ENCODE measurements at places on chromosomes 7 and 10.

GRCh38 chr10:106076496-106076895 lies 1088.0 kb downstream of the SORCS1 start:
- DNase-seq, result no peak

- no peak for DNase-seq
These were observed 65.1 kb upstream of the PHF14 start for GRCh38 chr7:10908600-10908999.

DNA sequence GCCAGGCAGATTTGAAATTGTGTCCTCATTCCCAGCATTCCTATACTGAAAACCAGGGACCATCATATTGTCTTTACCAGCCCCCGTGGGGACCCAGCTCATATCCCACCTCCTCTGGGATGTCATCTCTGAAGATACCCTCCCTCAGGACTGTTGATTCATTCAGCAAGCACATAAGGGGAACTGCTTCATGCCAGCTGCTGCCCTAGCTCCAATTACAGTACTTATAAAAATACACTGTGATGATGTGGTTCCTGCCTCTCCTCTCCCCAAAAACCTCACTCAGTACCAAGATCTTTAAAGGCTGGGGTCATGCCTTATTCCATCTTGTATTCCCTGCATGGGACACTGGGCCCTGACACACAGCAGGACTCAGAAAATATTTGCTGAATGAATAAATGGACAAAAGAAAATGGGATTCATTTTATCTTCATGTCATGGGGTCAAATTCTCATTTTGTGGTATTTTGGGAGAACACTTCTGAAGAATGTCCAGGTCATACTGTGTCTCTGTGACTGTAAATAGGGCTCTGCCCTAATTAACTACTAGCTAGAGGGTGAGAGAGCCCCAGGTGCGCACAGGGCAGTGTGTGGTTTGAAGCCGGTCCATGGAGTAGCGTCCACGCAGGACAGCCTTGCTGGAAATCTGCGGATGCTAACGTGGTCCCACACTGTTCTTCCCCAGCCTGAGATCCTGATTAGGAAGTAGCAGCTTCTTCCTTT lies 29.0 kb upstream of the DAGLB start:
- DNase-seq, result no peak

DNA sequence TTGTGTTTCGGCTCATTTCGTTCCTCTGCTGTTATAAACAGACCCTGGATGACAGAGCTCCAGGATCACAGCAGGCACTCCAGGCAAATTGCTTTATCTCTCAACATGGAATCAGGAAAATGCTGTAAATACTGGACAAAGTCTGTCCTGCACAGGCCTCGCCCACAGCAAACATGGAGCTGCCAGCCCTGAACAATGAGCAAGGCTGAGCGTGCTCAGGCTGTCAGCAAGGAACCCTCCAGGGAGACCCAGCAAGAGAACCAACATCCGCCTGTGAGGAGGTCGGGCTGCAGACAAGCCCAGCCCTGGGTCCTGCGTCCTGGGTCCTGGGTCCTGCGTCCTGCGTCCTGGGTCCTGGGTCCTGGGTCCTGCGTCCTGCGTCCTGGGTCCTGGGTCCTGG lies 180.8 kb downstream of the PTPRN2 start:
- no peak for DNase-seq

GRCh38 chr7:143012409-143012808 lies 14.5 kb downstream of the OR9A2 start:
- DNase-seq, result no peak

DNA sequence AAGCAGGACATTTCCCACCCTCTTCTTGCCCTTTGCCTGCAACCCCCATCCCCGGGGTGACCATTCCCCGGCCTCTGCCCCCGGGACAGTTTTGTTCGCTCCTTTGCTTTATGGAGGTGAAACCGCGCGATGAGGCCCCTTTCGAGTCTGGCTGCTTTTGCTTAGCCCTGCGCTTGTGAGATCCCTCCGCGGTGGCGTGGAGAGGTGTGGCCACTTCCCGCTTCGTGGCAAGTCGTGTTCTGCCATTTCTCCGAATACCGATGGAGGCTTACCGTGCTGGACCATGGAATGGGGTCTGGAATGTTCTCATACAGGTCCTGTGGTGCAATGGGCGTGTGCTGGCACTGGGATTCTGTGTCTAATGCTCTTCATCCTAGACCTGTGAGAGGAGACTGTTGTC lies 106.7 kb downstream of the LHPP start:
- DNase-seq, result no peak

DNA sequence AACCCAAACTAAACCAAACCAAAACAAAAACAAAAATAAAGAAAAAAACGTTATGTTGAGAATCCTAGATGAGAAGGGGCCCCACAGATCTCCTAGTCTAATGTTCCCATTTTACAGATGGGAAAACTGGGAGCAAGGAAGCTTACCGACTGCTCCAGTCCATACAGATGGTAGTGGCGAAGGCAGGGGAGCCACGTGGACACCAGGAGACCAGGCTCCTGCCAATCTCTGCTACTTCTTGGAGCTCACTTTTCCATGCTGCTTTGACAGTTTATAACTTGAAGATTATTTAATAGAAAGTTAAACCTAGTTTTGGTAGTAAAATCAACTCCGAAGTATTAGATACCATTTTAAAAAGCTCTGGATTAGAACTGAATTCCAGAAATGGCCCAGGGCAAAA lies 62.0 kb downstream of the GATA3 start:
- DNase-seq, result no peak

GRCh38 chr10:75528392-75528791 lies 97.0 kb downstream of the LRMDA start:
- DNase-seq, result no peak

- no peak for DNase-seq
These were observed 73.4 kb downstream of the CFAP46 start for GRCh38 chr10:132868995-132869394.

- DNase-seq, result no peak
These were observed 131.1 kb downstream of the ELAPOR2 start for GRCh38 chr7:86928308-86928707.

GRCh38 chr10:31268444-31269303 lies 50.3 kb upstream of the ZEB1 start:
- DNase-seq, result no peak

- DNase-seq, result no peak
These were observed 105.9 kb upstream of the ETV1 start for GRCh38 chr7:14095233-14095950.

- no peak for DNase-seq
These were observed 250.9 kb upstream of the SORCS1 start for GRCh38 chr10:107415446-107415845.

DNA sequence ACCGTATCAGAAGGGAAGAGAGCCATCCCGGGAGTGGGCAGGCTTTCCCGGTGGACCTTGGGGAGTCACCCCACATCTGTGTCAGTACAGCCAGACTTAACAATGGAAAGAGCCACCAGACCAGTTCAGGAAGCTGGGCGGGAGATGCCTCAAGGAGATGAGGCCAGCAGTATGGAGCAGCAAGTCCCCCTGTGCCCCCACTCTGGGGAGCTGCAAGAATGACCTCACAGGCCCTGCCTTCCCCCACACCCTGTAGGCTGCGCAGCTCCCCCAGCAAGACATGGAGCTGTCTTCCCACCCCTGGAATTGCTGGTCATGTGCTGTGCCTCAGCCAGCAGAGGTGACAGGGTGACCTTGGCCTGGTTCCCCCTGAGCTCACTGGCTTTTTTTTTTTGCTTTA lies 76.8 kb upstream of the INSIG1 start:
- DNase-seq, result no peak

DNA sequence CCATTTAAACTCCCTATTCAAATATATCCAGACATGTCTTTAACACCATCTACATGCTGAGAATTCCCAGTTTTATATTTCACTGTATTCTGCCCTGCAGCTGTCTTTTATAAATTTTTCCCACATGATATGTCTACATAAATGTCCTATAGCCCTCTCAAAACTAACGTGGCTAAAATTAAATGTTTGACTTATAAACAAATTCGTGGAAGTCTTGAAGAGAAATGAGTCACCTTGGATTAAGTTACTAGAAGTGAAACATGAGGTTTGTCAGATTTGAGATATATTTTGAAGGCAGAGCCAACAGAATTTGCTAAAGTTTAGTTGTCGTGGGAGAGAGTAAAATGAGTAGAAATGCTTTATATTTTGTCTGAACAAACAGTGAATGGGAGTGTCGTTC lies 386.9 kb upstream of the CNTNAP2 start:
- DNase-seq, result no peak

GRCh38 chr7:631964-632830 lies 94.3 kb upstream of the DNAAF5 start:
- no peak for DNase-seq

DNA sequence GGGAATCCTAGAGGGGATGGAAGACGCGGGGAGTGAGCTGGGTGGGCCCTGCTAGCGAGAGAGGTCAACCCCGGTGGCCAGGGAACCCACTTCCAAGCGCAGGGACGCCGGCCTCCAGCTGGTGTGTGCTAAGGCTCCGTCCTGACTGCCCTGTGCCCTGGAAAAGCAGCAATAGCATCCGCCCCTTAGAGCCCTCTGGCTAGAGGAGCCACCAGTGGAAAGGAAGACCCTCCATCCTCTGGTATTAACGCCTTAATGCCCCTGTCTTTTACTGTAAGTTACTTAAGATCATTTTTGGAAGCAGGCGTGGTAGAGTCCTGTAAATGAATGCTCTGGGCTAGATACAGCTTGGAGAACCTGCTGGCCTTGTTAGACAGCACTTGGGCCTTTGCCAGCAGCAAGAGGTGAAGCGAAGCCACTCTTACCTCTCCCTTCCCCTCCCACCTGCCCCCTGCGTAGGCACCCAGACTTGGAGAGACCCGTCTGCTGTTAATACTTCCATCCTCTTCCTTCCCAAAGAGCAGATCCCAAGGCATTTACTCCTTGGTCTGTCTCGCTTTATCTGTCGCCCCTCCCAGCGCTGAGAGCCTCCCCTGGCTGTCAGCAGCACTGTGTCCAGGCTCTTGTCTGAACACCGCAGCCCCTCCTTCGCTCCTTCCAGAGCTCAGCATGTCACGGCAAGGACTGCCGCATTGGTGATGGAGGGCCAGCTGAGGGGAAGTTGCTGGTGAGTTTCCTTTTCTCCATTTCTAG lies 4.6 kb downstream of the REPIN1 start:
- no peak for DNase-seq

DNA sequence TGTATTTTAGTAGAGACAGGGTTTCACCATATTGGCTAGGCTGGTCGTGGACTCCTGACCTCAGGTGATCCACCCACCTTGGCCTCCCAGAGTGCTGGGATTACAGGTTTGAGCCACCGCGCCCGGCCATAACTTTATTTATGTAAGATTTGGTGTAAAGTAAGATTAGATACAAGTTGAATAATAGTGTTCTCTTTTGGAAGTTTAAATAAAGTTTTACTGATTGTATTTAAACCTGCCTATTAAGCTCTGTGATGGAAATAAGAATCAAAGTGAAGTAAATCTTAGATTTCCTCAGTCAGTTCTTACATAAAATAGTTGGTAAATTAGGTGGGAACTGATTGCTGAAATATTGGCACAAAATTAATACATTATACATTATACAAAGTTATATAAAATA lies 86.0 kb downstream of the MKLN1 start:
- no peak for DNase-seq

DNA sequence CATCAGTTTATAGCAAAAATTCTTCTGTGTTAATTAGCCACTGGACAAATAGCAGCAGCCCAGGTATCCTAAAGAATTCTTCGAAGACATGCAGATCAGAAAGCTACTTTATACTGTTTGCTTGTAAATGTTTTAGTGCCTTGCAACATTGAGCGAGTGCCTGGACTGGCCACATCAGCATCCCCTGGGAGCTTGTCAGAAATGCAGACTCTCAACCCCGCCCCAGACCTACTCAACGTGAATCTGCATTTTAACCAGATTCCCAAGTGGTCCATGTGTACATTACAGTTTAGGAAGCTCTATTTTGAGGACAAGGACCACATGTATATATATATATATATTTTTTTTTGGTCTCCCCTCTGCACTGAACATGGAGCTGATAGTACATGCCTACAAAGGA lies 18.5 kb upstream of the PLEKHS1 start:
- no peak for DNase-seq

- DNase-seq, result no peak
These were observed 144.9 kb downstream of the HGF start for GRCh38 chr7:81624650-81625631.

- DNase-seq, result peak; percentile 44
These were observed 233.6 kb downstream of the BAMBI start for GRCh38 chr10:28910956-28911355.

- no peak for DNase-seq
These were observed 2.4 kb downstream of the ZNF488 start for GRCh38 chr10:47381427-47382379.

GRCh38 chr7:30633223-30633622 lies 38.5 kb downstream of the GARS1 start:
- no peak for DNase-seq

DNA sequence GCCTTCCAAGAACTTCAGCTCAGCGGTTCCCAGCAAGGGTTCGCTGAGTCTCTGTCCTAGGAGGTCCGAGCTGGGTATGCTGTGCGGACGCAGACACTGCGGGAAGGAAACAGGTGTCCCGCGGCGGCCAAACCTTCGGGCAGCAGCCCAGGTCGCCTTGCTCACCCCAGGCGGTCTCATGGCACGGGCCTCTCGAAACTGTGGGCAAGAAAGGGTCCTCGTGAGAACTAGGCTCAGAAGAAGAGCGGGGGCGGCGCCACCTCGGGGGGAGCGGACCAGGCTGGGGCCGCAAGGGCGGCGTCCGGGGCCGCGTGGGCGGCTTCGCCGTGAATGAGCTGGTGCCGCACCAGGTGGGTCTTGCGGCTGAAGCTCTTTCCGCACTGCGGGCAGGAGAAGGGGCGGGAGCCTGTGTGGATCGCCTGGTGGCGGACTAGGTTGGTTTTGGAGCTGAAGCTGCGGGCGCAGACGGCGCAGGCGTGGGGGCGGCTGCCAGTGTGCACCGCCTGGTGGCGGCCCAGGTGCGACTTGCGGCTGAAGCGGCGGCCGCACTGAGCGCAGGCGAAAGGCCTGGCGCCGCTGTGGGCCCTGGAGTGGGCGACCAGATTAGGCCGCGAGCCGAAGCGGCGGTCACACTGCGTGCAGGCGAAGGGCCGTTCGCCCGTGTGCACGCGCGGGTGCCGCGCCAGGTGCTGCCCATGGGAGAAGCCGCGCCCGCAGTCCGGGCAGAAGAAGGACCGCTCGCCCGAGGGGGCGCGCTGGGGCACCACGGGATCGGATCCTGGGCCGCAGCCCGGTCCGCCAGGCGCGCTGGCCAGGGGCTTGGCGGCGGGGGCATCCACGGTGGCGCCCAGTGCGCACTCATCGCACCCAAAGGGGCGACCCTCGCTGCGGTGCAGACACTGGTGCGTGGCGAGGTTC lies 8.6 kb downstream of the ZNF467 start:
- DNase-seq, result no peak

DNA sequence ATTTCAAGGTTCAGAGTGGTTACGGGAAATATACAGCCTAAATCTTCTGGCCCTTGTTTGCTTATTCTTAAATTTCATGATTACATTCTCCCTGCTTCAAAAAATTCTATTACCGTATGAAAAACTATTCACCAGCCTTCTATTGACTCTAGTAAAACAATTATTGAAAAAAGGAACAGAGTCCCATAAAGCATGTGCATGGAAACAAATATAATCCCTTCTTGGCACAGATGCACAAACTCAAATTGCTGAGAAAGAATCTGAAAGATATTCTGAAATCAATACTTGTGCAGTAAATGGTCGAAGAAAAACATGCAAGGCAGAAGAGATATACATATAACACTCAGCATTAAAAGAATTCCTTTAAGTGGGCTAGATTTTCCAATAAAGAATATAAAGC lies 83.6 kb downstream of the LRRN3 start:
- DNase-seq, result no peak

Measured in BJ (cell line).